Upper lobe of right lung (tissue), 1 donor: ENCODE measurements at places on chromosomes 3 and 15.

DNA sequence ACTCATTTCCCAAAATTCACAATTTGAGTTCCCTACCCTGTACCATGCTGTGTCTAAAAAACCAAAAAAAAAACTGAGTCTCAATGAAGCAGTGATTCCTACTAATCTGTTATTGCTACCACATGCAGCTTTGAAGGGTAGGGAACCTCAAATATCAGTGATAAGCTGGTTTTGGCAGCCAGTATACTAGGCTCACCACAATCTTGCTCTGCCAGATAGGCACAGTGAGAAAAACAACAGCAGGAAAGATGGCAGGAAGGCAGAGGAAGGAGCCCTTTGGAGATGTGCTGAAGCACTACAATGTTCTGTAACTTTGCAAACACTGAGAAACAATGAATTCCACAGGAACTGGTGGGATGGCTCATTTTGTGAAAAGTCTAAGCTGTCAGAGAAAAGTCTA lies 96.9 kb upstream of the UBP1 start:
- no peak for DNase-seq

GRCh38 chr3:99578339-99578970 lies 59.9 kb upstream of the COL8A1 start:
- DNase-seq: no peak

- DNase-seq: no peak
These were observed 190.6 kb downstream of the TCF12 start for GRCh38 chr15:57109005-57109404.

- no peak for DNase-seq
These were observed 93.6 kb upstream of the COL8A1 start for GRCh38 chr3:99544786-99545281.

GRCh38 chr3:195159814-195160165 lies 111.2 kb downstream of the XXYLT1 start:
- no peak for DNase-seq

DNA sequence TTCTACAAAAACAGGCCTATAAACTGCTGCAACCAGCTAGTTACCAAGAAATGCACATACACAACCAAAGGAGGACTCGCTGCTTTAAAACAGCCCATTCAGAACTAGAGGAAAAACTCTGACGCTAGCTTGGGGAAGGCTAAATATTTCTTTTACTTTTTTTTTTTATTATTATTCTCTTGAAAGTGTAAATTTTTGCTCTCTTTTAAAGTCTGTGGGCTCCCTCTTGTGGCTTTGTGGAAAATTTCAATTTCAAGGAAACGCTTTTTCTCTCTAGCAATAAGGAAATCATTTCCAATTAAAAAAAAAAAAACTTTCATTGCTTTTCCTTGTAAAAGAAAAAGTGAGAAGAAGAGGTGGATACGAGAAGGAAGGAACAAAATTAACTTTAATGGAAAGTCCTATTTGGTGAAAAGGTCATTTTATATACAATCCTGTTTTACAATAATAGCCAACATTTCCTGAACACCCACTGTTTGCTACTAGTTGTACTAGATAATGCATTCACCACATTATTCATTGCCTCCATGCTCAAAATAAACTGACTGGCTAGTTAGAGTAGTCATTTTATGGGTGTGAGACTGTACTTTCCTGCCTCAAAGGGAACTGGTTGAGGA lies 51.2 kb upstream of the SAMMSON start:
- DNase-seq: no peak

DNA sequence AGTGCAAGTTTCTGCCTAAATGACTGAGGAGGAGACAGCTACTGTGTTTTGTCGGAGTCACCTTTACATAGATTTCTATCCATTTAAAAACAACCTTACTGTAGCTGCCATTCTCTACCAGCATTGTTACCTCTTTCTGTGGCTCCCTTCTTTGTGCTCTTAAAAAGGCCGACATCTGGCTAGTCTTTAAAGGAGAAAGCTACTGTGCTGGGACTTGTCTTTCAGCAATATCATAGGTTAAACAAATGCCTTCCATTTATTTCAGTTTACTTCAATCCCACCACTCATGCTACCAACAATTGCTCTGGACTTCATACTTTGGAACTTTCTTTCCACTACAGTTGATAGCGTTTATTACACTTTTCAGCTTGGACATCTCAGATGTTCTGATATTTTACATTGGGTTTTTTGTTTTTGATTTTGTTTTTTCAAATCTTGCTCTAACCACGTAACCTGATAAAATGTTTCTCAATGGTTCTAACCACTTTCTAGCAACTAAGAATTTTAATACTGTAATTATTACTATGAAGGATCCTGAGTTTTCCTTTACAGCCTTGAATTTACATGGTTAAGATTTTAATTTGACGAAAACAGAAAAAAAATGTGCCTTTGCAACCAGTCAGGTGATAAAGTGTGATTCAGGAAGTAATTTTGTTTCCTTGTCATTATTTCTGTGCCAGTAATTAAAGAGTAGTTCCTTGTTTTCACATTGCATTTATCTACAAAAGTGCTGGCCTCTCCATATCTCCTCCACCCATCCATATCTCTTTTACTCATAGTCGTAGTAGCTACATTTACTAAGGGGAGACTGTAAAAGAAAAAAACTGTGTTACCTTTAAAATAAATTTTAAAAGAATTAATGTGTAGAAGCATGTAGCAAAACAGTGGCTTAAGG lies 1.3 kb upstream of the CBLB start:
- DNase-seq: no peak

GRCh38 chr3:69108811-69109210 lies 13.6 kb downstream of the LMOD3 start:
- no peak for DNase-seq

DNA sequence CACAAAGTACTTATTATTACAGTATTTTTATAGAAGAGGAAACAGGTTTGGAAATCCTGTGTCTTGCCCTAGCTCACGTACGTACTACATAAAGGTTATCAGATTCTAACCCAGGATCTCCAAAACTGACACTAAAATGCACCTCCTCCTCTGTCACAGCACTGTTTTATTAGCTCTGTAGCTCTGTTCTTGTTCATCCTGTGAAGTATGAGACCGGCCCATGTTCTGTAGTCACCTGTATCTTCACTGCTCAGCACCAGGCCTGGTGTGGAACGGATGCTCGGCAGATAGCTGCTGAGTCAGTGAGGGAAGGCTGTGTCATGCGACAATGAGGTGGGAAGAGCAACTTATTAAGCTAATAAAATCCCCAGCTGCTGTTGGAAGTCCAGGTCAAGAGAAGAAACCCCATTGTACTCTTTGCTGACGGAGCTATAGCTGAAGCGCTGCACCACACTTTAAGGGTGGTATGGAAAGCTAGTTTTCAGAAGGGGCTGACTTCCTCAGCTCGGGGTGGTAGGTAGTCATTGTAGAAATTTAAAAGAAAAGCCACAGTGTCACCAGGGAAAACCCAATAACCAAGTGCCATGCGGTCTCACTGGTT lies 22.8 kb downstream of the BCL2A1 start:
- DNase-seq: no peak

- DNase-seq: no peak
These were observed 54.6 kb downstream of the TRANK1 start for GRCh38 chr3:36890261-36890660.

- DNase-seq: no peak
These were observed 928 bp downstream of the CEP97 start for GRCh38 chr3:101725194-101725889.

DNA sequence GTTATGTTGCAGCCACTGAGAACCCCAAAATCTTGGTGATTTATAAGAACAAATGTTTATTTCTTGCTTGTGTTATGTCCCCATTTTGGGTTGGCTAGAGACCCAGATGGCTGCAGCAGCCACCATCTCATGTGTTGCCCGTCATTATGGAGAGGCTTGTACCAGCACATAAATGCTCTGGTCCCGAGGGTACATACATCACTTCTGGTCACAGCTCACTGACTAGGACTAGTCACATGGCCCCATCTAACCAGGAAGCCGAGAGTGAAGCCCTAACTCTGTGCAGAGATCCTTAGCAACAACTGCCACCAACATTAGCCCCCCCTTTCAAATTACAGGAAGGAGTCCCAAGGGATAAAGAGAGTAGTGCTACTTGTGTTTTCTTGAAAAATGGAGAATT lies 25.5 kb upstream of the HACD2 start:
- DNase-seq: no peak

DNA sequence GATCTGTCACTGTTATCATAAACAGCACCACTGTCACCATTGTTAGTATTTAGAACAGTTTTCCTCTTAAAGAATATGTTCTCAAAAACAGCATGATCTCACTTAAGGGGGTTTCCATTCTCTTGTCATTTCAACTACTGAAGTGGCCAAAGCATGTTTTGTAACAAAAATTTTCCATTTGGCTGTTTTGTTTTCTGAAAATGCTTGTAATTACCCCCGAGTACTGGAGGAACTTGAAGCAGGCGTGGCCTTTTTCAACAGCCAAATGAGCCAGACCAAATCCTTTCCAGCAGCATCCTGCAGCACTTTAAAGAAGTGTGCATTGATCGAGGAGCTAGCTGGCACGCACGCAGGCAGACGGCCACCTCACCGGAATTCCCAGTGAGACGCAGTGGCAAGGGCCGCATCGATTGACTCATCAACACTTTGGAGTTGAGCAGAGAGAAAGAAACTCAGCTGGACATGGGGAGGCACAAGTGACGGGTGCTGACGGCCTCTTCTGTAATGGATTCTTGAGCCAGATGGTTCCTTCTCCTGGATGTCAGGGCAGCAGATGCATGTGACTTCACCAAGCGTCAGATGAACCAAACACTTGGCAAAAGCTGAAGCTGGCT lies 234.3 kb upstream of the IGF1R start:
- DNase-seq: no peak

DNA sequence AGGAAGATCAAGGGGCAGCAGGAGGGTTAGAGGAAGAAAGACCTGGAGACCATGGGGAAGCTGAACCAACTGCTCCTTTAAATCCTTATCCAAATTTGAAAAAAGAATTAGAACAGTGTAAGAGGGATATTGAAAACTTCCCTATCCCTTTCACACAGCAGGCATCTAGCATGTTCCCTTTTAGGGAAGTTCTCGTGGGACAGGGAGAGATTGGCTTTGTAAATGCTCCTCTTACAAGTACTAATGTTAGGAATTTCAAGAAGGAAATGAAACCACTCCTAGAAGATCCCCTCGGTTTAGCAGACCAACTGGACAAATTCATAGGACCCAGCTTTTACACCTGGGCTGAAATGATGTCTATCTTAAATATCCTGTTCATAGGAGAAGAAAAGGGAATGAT lies 41.5 kb downstream of the PPCDC start:
- no peak for DNase-seq

- DNase-seq: no peak
These were observed 223.0 kb upstream of the LYSMD4 start for GRCh38 chr15:99956022-99956775.

DNA sequence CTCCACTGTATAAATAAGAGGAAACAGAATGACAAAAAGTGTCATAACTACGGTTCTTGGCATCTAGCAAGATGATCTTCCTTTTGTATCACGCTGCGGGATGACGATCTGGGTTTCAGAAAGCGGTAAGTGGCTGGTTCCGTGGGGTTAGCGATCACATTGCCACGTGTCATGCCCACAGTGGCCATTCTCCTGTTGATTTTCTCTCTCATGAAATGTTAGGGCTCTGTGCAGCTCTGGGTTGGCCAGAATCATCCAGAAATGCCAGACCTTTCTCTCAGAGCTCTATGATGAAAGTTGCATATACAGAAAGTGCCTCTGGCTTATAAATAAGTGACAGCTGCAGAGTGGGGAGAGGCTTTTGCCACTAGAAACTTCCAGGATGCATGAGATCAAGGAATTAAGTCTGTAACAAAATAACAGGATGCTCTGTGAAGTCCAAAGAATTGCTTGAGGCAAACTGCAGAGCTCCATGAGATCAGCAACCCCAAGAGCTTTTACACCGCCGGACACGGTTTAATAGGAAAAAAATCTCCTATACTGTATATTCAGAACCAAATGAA lies 71.6 kb downstream of the ABTB1 start:
- no peak for DNase-seq

DNA sequence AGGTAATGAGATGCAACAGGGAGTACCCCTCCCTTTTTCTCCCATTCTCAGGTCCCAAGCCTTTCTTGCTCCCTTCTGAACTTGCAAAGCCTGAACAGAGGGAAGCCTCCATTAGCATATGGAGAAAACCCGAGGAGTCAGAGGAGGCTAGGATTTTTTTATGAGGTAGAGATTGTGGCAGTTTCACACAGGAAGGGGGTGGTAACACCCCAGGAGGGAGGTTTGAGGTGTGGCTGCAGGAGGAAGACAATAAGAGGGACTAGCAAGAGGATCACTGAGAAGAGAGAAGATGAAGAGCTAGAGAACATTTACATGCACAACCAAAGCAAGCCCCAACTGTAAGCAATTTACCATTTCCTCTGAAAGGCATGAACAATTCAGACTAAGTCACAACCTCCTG lies 322.7 kb downstream of the SV2B start:
- no peak for DNase-seq

- no peak for DNase-seq
These were observed 470.1 kb downstream of the MCTP2 start for GRCh38 chr15:94701281-94701985.

GRCh38 chr3:15291589-15292541 lies 40.5 kb downstream of the SH3BP5 start:
- no peak for DNase-seq

GRCh38 chr15:58527573-58528187 lies 95.9 kb downstream of the LIPC start:
- DNase-seq: no peak

GRCh38 chr15:40102897-40103858 lies 5.5 kb downstream of the BMF start:
- peak; percentile 92 for DNase-seq

GRCh38 chr3:101979033-101979432 lies 129.7 kb downstream of the NFKBIZ start:
- DNase-seq: no peak

DNA sequence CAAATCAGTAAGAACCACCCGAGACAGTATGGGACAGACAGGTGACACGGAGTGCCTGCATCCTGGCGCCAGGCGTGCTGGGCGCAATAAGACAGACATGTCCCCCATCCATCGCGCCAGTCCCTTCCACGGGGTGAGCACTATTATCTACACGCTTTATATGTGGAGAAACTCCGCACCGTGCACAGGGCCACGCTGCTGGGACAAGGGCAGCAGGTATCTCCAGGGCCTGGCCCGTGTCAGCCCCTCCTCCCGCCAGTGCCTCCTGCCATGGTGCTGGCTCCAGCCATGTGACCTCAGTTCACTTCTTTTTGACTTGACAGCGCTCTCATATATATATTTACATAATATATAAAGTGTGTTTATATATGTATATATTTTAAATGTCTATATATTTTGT lies 42.6 kb downstream of the TNK2 start:
- no peak for DNase-seq
